ENCODE measurements at places on chromosomes 12 and 14.

DNA sequence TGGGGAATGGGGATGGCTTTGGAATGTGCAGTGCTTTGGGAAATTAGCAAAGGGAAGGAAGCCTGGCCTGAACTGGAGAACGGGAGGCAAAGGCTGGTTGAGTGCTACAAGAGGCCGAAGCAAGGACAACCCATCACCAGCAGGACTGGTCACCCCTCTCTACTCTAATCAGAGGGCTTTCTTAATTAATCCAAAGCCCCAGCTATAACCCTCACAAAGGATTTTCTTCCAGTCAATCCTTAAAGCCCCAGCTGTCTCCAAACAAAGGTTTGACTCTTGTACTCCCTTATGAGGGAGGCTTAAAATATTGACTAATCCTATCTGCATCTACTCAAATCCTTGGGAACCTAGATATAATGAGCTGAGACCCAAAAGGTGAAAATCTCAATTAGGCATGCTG lies 256.3 kb downstream of the NTF3 start:
- no peak for DNase-seq

GRCh38 chr12:107311682-107312081 lies 218.3 kb upstream of the CRY1 start:
- no peak for DNase-seq

DNA sequence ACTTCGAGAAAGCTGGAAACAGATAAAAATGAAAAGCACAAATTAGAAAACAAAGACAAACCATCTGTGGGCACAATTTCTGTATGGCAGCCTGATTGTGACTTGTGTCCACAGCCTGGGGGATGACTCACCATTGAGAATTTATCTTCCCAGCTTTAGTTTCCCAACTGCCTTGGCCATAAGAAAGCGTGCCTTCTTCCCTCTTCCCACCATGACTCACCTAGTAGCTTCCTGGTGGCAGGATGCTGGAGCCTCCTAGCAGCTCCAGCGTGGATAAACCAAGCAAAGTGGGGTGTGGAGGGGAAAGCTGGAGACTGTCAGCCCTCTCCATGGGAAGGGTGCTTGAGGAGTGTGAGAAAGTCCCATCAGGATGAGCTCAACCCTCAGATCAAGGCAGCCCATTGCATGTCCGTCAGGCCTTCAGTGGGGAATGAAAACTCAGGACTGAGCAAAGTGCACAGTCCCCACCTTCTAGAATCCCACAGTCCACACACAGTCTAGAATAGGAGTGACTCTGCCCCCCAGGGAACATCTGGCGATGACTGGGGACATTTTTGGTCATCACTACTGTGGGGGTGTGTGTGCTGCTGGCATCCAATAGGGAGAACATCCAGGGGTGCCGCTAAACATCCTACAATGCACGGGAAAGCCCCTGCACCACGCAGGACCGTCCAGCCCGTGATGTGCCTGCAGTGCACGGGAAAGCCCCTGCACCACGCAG lies 22.4 kb upstream of the SERPINA6 start:
- DNase-seq, result no peak

- DNase-seq, result no peak
These were observed 130.7 kb downstream of the OTOGL start for GRCh38 chr12:80230068-80230467.

DNA sequence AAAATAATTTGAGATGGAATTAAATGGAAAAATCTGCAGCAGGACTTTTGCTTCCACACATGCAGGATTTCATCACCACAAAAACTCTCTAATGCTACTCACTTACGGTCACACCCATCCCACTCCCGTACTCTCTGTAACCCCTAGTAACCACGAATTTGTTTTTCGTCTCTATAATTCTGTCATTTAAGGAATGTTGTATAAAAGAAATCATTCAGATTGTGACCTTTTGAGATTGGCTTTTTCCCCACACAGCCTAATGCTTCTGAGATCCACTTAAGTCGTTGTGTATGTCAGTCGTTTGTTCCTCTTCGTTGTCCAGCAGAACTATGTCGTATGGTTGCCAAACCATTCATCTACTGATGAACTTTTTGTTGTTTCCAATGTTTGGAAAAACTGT lies 19.8 kb upstream of the PZP start:
- DNase-seq, result no peak

- DNase-seq, result no peak
These were observed 25.0 kb downstream of the ERP27 start for GRCh38 chr12:14913381-14913781.

Data from stimulated activated CD8-positive, alpha-beta memory T cell treated with anti-CD3 and anti-CD28 coated beads, Interleukin-2, amount 100 ng/mL, for 1 hour (primary cell).